Sigmoid colon (tissue), 7 donors: ENCODE measurements at places on chromosomes 11 and 22.

DNA sequence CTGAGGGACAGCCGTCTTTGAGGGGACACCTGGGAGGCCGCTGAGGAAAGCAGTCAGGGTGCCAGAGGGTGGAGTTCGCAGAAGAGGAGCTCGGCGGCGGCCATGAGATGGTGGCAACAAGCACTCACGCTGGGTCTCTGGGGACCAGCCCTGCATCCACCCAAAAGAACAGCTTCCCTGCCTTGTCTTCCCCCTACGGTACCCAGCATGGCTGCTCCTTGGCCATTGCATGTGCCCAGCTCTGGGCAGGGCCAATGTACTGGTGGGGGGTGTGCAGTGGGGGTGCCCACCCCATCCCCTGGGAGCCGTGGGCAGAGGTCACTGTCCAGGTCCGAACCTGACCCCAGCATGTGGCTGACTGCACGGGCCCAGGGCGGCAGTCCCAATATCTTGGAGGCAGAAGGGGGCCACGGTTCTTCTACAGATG lies 42.3 kb downstream of the OSBPL5 start:
- DNase-seq: peak; percentile 66

DNA sequence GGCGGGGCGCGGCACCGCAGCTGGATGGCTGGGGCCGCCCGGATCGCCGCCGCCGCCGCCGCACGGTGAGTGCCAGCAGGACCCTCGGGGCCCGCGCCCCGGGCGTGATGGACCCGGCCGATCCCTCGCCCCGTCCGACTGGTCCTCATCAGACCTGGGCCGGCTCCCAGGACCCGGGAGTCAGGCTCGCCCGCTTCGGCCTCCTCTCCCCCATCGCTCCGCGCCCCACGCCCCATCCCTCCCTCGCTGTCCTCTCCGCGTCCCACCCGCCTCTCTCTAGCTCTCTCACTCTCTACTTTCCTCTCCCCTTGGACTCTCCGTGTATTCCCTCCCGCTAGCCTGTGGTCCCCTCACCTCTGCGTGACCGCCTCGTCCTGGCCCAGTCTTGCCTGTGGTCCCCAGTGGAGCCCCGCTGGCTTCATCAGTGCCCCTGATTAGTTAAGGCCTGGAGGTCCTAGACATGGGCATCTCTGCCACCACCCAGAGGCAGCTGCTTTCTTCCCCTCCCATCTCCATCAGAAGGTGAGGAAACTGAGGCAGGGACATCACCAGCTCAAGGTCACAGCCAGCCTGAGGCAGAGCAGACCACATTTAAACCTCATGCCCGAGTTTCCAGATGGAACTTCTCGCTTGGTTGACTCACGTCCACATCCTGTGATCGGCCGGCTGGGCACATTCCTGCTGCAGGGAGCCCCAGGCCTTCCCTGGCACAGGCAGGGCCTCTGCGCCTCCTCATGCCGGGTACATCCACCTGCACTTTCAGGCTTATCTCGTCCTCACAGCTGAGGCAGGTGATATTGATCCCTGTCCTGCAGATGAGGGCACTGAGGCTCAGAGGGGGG lies 429 bp downstream of the SLC39A13 start:
- DNase-seq: peak; percentile 85

- no peak for DNase-seq
These were observed 135.0 kb downstream of the SERGEF start for GRCh38 chr11:17877886-17878285.

DNA sequence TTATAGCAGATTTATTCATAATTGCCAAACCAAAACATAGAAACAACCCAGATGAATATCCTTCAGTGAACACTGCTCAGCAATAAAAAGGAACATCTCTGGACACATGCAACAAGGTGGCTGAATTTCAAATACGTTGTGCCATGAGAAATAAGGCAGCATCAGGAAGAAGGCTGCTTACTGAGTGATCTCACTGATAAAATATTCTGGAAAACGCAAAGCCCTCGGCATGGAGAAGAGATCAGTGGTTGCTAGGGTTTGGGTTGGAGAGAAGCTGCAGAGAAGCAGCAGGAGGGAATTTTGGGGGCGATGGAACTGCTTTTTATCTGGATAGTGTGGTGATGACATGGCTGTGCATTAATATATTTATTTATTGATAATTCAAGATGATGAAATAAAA lies 11.0 kb upstream of the SHANK2 start:
- DNase-seq: no peak

GRCh38 chr11:126594921-126595367 lies 239.5 kb downstream of the ST3GAL4 start:
- DNase-seq: no peak

- DNase-seq: no peak
These were observed 170.9 kb downstream of the KIRREL3 start for GRCh38 chr11:126829716-126830115.

DNA sequence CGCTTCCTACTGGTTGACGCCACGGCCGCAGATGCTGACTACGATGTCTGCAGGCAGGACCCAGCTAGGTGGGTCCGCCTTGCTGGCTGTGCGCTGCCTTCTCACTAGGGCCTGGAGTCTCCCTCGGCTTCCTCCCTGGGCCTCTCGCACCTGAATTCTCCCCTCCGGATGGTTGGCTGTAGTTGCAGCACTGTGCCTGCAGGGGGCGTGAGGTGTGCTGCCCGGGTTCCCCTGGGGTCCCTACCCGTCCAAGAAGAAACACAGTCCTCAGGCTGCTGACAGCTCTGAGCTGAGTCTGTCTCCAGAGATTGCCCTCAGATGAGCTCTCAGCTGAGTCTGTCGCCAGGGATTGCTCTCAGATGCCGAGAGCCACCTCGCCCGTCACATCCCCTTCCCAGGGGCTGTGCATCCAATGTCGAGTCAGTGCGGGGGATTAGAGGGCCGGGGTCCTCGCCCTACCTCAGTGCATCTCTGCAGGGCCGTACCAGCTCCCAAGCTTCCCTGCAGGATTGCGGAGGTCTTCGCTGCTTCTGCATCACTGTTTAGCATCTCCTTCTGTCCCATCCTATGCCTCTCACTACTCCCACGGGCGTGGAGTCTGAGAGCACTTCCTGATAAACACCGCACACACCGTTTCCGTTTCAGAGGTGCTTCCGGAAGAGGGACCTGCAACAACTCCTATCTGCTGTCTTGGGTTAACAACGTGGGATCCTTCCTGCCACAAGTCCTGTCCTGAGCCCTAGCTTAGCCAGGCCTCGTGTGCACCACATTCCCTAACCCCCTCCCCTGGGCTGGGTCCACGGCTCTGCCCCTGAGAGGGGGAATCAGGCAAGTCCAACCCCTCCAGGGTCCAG lies 196.9 kb downstream of the CSNK2A3 start:
- no peak for DNase-seq

GRCh38 chr22:23856721-23857605 lies 712 bp upstream of the SLC2A11 start:
- DNase-seq: peak; percentile 81

- no peak for DNase-seq
These were observed 48.8 kb downstream of the NAT10 start for GRCh38 chr11:34154059-34154875.

GRCh38 chr11:101727451-101727850 lies 143.6 kb upstream of the TRPC6 start:
- DNase-seq: no peak

DNA sequence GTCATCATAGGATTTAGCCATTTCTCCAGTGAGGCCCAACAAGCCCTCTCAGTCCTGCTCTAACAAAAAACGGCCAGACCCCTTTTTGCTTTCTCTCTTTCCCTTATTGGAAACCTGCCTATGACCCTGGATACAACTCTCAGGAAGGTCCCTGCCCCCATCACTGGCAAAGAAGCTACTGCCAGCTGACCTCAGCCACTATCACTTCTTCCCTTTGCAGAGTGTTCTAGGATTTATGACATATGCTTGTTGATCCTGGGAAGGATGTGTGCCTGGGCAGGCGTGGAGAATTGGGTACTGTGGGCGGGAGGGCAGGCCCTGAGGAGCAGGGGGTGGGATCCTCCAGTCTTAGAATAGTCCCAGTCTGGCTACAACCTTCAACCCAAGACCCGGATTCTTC lies 7.5 kb downstream of the PGAP2 start:
- no peak for DNase-seq

DNA sequence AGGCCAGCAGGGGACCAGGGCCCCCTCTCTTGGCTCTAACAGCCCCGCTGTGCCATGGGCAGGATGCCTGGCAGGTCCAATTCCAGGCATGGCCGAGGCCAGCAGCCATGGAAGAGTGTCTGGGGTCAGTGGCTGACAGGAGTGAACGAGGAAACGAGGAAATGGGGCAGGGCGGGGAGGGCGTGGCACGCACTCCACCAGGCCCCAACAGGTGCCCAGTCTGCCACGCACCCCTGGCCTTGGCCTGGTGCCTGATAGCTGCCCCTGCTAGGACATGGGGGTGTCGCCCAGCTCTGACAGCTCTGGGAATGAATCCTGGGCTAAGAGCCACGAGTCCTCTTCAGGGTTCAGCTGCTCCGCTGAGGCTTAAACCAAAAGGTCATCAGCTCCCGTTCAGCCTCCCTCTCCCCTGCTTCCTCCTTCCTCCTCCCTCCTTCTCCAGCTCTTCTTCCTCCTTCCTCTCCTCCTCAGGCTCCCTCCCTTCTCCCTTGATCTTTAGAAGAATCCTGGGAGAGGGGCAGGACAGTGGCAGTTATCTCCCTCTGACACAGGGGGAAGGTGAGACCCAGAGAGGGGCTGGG lies 11.5 kb upstream of the TBC1D22A start:
- no peak for DNase-seq

DNA sequence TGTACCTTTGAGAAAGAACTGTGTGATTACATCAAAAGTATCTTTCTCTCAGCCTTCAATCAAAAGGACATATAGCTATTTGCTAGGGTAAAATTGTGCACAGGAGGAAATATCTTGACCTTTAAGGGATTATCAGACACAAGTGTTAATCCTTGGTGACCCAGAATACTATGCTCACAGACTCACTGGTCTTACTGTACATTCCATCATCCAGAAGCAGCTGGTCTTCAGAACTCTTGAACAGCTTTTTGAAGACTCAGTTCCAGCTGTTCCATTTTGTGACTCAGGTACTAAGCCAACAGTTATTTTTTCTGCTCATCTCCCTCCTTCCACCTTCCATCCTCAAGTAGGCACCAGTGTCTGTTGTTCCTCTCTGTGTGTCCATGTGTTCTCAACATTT lies 19.8 kb downstream of the ZBED5 start:
- DNase-seq: no peak

GRCh38 chr11:119843877-119844276 lies 114.9 kb upstream of the NECTIN1 start:
- DNase-seq: no peak

DNA sequence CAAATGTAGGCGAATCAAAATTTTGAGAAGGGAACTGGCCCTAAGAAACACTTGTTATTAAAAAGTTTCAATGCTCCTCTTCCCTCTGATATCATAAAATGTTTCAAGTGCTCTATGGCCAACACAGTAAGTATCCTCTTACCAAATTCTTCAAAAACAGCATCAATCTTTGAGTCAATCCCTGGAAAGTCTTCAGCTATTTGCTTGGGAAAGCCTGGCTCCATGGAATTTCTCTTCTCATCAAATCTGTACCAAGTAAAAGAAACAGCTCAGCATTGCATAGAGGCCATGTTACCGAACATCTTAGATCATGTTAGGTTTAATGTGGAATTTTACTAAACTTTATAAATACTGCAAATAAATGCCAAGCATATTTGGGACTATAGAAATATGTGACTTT lies 6.3 kb downstream of the MMP3 start:
- no peak for DNase-seq

DNA sequence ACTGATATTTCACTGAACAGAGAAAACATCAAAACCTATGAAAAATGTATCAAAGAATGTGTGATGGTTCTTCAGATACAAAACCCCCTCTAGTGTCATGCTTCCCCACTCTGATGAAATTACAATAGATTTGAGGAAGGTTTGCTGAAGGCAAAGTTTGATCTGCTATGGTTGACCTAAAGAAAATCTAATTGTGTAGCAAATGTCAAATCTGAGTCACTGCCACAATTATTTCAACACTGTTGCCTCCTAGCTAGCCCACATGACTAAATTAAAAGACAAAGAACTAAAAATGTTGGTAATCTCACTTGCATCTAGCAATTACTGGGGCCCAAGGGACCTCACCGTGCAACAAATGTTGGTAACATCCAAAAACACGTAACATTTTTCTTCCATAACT lies 728.0 kb downstream of the DLG2 start:
- DNase-seq: no peak

DNA sequence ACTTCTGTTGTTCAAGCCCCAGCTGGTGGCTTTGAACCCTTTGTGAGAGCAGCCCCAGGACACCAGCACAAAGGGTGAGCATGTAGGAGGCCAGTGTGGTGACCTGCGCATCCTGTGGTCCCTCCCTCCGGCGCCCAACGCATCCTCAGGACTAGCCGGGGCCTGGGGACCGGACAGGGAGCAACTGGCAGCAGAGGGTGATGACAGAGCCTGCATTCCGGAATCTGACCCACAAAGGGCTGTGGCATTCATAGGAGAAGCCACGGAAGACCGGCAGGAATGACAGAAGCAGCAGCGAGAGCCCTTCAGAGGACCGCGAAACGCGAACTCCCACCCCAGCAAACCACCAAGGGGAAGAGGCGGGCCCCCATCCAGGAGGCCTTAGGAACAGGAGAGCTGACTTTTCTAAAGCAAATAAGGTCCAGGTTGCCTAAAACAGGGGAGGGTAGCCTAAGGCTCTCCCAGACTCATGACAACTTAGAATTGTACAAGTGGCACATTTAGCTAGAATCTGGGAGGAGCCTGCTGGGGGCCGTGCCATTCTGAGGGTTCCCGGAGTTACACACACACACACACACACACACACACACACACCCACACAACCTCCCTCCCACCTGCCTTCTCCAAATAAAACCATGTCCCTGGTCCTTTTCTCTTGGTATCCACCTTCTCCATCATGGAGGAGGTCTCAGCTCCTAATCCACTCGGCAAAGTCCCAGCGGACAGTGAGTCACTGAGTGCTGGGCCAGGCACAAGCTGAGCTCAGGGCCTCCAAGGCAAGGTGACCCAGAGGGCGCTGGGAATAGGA lies 232.7 kb downstream of the CTTN start:
- DNase-seq: no peak

DNA sequence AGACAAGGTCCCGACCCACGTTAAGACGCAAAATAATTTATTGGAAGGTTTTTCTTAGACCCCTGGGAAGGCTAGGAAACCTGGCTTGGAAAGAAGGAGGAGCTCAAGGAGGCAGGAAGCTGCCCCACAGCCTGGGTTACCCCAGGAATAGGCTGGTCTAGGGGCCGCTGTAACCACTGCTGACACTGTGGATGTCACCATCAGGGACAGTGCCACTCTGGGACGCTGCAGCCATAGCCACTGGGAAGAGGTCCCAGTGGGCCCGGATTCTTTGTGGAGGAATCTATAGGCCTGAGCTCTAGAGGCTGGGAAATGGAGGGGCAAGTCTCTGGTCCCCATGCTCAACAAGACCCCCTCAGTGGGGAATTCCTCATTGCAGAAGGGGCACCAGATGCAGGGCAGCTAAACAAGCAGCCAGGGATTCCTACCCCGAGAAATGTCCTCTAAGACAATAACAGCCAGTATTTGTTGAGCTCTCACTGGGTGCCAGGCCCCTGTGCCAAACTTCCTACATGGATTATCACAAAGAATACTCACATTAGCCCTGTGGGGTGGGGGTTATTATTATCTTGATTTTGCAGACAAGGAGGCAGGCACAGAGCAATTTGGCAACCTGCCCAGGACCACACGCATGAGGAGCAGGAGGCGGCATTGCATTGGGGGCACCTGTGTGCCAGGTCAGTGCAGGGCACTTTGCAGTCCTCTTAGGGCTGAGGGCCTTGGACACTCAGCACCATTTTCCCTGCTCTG lies 19.5 kb upstream of the CHKA start:
- no peak for DNase-seq
